Left lung (tissue), 14 donors: ENCODE measurements at places on chromosomes 3 and 15.

DNA sequence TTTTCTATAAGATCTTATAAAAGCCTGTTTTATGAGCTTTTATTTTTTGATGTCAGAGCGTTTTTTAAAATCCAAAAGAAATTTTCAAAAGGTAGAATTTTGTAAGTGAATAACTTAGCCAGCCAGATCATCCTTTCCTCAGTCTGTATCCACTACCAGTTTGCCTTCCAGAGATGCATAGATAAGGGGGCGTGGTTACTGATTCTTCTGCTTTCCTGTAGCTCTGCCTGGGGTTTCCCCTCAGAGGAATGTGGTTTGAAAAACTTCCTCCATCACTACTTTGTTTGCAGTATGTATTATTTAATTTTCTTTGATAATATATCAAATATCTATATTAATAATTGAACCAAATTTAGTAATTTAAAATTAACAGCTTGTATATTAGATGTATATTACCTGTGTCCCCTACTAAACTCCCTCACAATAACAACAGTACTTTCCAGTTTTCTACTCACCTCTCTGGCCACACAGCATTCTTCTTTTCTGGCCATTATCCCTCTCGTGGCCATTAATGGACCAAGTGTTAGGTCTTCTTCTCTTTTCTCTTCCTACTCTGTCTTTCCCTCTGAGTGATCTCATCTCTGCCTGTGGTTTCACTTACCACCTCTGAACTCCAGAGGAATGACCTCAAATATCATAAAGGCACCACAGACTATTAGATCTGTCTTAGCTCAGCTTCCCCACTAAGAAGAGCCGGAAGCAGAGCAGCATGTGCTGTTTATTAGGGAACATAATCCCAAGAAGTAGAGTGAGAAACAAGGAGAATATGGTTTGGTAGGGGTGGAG is 239.7 kb downstream of the UBE2E2 start:
- DNase-seq, result no peak
- no peak overlapping the region for H3K4me3 ChIP-seq
- no peaks in the 10 kb centered on the region for H3K27me3 ChIP-seq
- H3K36me3 ChIP-seq, result no peaks in the 10 kb centered on the region

GRCh38 chr15:84081391-84082168 is 154.0 kb upstream of the GOLGA6L4 start:
- no peak overlapping the region for H3K27ac ChIP-seq
- peaks cover 8% of the 10 kb centered on the region for H3K4me1 ChIP-seq
- DNase-seq, result no peak

DNA sequence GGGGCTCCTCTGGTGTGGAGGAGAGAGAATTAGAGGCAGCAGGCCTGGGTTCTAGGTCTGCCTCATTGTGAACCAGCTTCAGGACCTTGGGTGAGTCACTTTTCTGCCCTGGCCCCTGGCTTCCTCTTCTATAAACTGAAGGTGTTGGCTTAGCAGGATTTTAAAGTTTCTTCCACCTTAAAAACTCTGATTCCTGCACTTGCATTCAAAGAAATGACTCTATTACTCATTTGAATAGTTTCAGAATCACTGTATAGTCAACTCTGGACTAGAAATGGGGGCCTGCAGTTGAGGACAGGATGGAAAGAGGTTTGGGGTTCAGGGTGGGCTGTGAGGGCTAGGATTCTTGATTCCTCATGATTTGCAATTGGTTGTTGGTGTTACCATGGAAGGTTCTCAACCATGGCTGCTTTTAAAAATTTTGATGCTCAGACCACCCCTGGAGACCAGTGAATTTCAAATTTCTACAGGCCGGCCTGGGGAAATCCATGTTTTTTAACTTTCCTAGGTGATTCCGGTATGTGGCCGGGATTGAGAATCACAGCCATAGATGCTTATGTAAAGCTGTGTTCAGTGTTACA is 19.9 kb downstream of the SMAD3 start:
- no peak for DNase-seq
- no peak overlapping the region for H3K4me3 ChIP-seq
- peaks cover 92% of the 10 kb centered on the region for H3K4me1 ChIP-seq

DNA sequence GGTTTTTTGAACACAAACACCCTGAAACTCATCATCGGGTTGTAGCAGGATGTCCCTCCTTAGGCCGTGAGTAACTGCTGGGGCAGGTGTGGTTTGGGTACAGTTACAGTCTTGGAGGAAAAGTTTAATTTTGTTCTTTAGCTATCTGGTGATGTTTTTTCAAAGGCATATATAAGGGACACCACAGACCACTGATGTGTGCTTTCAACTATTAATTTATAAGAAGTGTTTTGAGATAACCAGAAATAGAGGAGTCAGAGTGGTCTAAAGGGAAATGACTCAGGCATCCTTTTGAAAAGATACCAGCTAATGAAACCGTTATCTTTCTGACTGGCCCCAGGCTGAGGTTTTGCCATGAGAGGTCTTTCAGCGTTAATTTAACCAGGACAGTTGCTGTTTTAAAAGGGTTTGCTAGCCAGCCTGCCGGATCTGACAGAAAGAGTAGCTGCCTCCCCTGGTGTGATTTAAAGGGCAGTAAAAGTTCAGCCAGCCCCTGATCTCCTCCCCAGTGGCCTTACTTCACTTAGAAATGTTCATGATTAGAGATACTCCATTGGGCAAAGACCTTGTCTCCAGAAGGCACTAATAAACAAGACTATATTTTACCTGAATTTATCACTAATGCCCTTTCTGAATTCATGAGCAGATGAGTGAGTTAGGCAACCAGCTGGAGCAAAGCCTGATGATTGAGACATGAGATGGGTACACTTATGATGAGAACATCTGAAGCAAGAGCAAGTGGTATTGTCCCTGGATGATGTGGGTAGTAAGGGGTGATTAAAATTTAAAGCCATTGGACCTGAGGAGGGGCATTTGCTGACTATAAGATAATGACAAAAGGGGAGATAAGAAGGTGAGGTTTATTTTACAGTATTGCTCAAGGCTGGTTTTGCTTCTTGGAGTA is 482.5 kb upstream of the TBL1XR1 start:
- no peak for DNase-seq
- no peaks in the 10 kb centered on the region for H3K27me3 ChIP-seq
- H3K27ac ChIP-seq, result no peak overlapping the region
- H3K36me3 ChIP-seq, result no peaks in the 10 kb centered on the region
- H3K4me3 ChIP-seq, result no peak overlapping the region

- no peak for DNase-seq
- H3K27ac ChIP-seq, result no peak overlapping the region
- H3K4me1 ChIP-seq, result peaks cover 63% of the 10 kb centered on the region
Observed at GRCh38 chr3:53153980-53154379, 7.0 kb upstream of the PRKCD start.

- no peaks in the 10 kb centered on the region for H3K36me3 ChIP-seq
- no peak for DNase-seq
- no peaks in the 10 kb centered on the region for H3K27me3 ChIP-seq
- no peak overlapping the region for H3K4me3 ChIP-seq
- H3K4me1 ChIP-seq, result no peaks in the 10 kb centered on the region
Observed at GRCh38 chr3:183984749-183985729, 32.6 kb downstream of the ABCC5 start.

DNA sequence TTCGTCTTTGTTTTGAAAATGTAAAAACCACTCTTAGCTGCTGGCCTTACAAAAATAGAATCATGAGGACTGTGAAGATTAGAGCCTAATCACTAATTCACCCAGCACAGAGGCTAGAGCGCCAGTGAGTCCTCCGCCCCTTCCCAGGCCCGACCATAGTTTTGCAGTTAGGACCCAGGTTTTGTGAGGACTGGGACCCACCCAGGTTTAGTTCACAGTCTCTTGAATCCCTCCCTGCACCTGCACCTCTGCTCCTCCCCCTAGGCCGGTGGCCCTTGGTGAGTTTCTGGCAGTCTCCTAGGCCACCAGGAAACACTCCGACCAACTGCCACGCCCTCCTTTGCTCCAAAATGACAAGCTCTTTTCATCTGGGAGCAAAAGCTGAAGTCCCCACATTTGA is 136.0 kb upstream of the CCDC54 start:
- peak overlapping the region; percentile 80 for H3K4me3 ChIP-seq
- H3K36me3 ChIP-seq, result no peaks in the 10 kb centered on the region
- no peaks in the 10 kb centered on the region for H3K27me3 ChIP-seq
- peaks cover 5% of the 10 kb centered on the region for H3K4me1 ChIP-seq
- DNase-seq, result peak; percentile 68

DNA sequence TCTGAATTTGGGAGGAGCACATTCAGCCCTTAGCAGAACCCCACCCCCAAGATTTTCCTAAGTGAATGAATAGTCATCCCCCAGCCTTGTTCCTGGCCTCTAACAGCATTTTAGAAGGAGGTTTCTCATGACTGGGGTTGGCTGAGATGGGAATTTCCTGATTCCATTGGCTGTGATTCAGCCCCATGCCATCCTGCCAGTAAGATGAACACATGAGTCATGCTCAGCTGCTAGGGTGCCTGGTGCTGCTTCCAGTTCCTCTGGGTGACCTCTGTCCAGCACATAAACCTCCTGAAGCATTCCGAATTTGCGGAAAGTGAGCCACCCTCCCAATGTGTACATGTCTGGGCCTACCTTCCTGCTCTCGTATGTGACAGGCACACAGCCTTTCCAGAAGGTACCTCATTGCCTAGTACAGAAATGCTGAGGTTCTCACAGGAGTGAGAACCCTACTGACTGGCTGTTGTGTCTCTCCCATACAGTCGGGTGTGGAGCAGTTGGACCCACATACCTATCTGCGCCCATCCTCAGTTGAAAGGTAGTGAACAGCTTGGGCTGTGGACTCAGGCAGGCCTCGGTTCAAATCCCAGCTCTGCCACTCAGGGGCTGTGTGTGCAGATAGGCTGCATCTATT is 91.7 kb downstream of the APBA2 start:
- no peak overlapping the region for H3K4me3 ChIP-seq
- no peak for DNase-seq
- H3K27me3 ChIP-seq, result no peaks in the 10 kb centered on the region
- H3K27ac ChIP-seq, result no peak overlapping the region

DNA sequence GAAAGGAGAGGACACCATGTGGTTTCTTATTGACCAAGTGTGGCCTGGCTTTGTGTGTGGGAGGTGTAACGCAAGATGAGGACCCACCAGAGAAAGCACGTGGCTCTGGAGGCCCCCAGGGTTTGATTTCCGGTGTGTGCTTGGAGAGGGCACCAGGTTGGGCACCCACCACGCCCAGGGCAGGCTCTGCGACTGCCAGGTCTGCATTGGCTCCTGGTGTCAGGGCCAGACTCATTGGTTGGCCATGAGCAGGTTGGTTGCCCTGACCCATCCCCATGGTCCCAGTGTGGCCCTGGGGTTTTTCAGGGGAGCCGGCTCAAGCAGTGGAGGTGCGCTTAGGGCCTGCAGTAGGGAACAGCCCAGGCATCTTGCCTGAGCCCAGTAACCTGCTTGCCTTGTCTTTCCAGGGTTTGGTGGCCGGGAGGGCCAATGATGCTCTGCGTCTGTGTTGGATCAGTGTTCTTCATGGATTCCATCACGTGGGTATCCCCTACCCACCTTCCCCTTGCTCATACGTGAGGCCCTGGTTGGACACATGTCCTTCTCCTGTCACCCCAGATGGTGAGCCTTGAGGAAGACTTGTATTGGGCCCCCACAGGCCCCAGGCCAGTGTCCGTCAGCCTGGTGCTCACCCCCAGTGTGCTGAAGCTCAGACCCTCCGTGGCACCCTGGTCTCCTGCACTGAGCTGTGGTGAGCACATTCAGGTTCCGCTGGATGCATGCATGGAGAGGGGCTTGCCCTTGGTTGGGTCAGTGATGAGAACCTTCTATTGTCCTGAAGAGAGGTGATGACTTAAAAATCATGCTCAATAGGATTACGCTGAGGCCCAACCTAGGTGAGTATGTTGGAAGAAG is 193.9 kb downstream of the UBE3A start:
- H3K36me3 ChIP-seq, result no peaks in the 10 kb centered on the region
- no peak overlapping the region for H3K27ac ChIP-seq
- no peaks in the 10 kb centered on the region for H3K27me3 ChIP-seq
- no peak overlapping the region for H3K4me3 ChIP-seq
- DNase-seq, result peak; percentile 16

GRCh38 chr3:11650391-11650790 is 6.7 kb upstream of the VGLL4 start:
- H3K4me3 ChIP-seq, result no peak overlapping the region
- no peak overlapping the region for H3K27ac ChIP-seq
- H3K4me1 ChIP-seq, result peaks cover under 1% of the 10 kb centered on the region
- no peak for DNase-seq
- no peaks in the 10 kb centered on the region for H3K36me3 ChIP-seq
- no peaks in the 10 kb centered on the region for H3K27me3 ChIP-seq

DNA sequence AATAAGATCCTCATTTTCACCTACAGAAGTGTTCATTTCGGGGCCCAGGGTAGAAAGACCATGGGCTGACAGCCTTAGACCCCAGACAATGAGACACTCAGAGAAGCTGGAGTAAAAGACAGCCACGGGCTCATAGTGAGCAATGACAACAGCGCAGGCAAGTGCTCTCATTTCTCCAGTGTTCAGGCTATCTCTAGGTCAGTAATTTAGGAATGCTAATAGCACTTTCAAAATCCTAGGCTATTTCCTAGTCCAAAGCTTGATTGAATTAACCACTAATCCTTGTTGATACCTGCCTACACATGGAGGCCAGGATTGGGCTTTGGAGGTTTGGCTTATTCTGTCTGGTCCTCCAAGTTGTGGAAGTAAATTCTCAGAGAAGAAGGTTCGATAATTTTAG is 44.4 kb downstream of the FBN1 start:
- H3K27me3 ChIP-seq, result no peaks in the 10 kb centered on the region
- no peaks in the 10 kb centered on the region for H3K36me3 ChIP-seq
- H3K4me3 ChIP-seq, result no peak overlapping the region
- DNase-seq, result no peak
- peaks cover 5% of the 10 kb centered on the region for H3K4me1 ChIP-seq
- H3K27ac ChIP-seq, result no peak overlapping the region

DNA sequence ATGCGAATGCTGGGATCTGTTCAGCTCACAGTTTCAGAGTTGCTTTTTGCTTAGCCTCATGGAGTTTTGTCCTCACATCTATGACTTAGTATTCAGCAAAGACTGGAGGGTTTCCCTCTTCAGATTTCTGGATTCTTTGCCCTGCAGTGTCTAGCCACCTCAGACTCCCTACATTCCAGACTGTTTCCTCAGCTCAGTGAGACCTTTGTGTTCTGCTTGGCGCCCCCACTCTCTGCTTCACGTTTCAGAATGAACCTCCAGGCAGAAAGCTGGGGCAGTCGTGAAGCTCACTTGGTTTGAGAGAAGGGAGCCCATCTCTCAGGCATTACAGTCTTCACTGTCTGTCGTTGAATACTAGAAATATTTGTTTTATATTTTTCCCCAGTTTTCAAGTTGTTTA is 118.1 kb downstream of the CACNA1D start:
- no peaks in the 10 kb centered on the region for H3K27me3 ChIP-seq
- no peak overlapping the region for H3K27ac ChIP-seq
- no peak for DNase-seq
- H3K4me1 ChIP-seq, result no peaks in the 10 kb centered on the region
- no peak overlapping the region for H3K4me3 ChIP-seq
